Activated CD4-positive, alpha-beta T cell treated with anti-CD3 and anti-CD28 coated beads for 36 hours (primary cell): ENCODE measurements at places on chromosomes 3 and 15. TPM values are rescaled to one million over a fixed set of nuclear protein-coding genes. Genes with fewer than 3 reads are reported as not detected.

AGTR1 gene
- not detected for total RNA-seq

ENTPD3 gene
- not detected for total RNA-seq

PSMD2 gene
- 236 TPM for total RNA-seq

STOML1 gene
- total RNA-seq = 6.3 TPM

GRCh38 chr15:80887148-80887547 lies 102.5 kb downstream of the MESD start:
- no peak overlapping the region for H3K27ac ChIP-seq
- H3K27me3 ChIP-seq = no peaks in the 10 kb centered on the region
- H3K4me1 ChIP-seq = peaks cover 3% of the 10 kb centered on the region
- no peaks in the 10 kb centered on the region for H3K36me3 ChIP-seq
- no peak overlapping the region for H3K4me3 ChIP-seq

DNA sequence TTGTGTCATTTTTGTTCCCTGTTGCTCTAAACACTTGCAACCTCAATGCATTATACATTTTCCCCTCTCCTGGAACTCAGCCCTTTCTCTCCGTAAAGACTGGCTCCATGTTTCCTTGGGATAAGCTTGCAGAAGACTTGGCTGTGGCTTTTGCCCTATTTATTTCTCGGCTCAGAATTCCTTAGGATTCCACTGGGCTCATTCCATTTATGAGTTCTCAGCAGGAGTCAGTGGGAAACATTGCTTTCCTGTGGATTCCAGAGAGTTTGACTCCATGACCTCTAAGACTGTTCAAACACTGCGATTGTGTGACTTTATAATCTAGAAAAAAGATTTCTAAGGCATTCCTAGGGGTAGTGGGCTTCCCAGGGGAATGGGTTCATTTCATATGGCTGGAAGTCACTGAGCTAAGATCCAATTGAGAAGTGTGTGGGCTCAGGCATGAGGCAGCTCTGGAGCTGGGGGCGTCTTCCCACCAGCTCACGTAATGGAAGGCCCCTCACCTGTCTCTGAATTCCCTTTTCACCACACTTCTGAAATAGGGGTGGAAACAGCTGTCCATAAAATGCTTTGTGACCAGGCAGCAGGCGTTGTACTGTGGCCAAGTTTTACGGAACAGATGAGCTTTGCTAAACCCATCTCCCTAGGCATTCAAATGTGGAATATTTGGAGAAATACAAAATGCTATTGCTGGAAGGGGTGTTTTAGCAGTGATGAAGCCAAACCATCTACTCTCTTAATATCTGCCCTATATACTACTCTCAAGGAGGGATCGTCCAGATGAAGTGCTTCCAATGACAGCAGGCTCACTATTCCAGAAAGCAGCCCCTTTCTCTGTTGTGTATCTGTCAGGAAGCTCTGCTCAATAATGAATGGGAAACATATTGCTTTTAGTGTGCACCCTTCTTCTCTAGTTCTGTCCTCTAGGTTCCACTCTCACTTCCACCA lies 91.8 kb upstream of the BCL6 start:
- no peaks in the 10 kb centered on the region for H3K36me3 ChIP-seq
- H3K4me1 ChIP-seq = peaks cover 25% of the 10 kb centered on the region
- H3K27ac ChIP-seq = no peak overlapping the region
- no peaks in the 10 kb centered on the region for H3K27me3 ChIP-seq

DNA sequence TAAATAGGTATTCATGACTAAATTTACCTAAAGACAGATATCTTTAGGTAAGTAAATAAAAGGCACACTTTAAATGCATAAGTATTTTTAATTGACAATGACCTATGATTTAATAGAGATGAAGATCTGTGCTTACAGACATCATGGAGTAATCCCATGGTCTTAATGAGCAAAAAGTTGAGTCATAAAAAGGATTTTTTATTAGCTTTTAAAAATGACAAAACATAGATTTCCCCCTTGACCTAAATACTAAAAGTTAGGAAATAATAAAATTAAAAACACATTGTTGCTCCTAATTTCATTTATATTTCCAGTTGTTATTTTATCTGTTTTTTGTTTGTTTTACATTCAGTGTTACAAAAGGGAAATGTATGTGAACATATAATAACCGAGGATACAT lies 1005.7 kb downstream of the ROBO1 start:
- H3K4me3 ChIP-seq = no peak overlapping the region
- no peaks in the 10 kb centered on the region for H3K4me1 ChIP-seq
- H3K27ac ChIP-seq = no peak overlapping the region
- no peaks in the 10 kb centered on the region for H3K36me3 ChIP-seq

DNA sequence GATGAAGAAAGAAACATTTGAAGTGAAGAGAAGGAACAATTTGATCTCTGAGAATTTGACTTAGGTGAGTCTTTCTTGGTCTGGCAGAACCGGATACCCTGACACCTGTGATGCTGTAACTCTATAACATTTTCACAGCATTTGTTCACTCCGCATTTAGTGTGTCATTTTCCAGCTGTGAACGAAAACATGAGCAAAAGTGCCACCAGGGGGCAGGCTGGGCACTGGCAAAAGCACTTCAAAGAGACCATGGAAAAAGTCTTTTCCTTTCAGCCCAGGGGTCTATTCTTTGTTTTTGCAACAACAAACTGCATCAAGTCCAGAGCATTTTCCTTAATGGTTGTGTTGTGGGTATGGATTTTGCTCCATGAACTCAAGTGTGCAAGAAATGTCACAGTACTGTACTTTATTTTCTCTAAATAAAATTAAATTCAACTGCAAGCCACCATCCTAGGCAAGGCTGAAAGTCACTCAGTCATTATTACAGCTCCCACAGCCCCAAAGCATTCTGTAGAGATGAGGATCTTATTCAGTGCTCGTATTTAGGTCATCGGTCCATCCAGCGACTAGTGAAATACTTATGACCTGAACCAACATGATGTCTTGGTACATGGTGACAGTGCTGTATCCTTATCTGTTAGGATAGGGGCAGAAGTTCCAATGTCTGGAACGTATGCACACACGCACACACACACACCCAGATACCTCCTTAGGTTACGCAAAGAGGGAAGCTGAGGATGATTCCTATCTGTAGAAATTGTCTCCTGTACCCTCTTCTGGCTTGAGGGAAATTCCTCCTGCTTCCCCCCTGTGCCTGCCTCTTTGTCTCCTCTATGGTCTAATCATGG lies 125.5 kb downstream of the GADL1 start:
- no peaks in the 10 kb centered on the region for H3K4me1 ChIP-seq
- no peak overlapping the region for H3K4me3 ChIP-seq
- H3K27me3 ChIP-seq = peaks cover 2% of the 10 kb centered on the region
